ENCODE measurements at places on chromosomes 7 and 10.

GRCh38 chr10:78819361-78820006, 249.3 kb upstream of the ZMIZ1 start:
- no peak for DNase-seq

DNA sequence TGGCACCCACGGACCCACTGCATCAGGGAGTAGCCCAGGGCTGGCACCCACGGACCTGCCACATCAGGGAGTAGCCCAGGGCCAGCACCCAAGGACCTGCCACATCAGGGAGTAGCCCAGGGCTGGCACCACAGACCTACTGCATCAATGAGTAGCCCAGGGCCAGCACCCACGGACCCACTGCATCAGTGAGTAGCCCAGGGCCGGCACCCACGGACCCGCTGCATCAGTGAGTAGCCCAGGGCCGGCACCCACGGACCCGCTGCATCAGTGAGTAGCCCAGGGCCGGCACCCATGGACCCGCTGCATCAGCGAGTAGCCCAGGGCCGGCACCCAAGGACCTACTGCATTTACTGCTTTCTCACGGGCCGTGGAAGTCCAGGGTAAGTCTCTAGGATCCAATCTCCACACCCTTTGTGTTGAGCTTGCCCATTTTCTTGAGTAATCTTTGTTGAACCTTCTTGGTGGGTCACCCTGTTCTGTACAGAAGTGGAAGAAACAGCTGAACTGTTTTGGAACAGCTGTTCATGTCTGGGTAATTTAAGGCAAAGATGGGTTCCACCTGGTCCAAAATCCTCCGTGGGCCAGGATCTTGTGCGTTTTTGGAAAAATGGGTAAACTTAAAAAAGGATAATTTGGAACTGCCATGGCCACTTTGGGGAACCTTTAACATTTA, 69.0 kb downstream of the VIPR2 start:
- no peak for DNase-seq

DNA sequence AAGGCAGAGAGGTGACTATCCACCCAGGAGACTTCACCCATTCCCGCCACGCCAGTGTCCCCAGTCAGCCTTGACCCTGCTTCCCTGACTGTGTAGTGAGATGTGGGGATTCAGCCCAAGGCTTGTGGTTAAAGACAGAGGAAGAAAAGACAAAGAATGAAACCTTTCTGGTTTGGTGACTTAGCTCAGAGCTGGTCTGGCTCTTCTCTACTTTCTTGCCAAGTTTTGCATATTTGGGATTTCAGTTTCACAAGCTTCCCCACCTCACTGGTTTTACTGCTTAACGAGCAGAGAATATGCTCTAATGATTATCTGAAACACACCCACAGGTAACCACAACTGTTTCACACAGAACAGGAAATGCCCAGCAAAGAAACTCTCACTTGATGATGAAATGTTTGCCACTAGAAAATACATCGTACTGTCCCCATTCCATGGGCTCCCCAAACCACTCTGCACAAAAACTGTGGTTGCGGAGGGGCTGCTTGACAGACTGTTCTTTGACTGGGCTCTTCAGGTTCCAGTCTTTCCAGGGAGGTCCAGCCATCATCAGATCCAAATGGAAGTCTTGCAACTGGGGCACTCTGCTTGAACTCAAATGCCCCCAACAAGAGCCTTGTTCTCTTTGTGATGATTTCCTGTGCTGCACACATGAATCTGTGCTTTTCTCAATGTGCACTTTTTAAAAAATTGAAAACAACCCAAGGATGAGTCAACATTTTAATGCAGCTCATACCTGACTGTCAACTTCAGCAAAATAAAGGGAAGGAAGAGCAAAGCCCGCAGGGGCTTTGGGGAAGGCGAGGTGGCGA, 95.5 kb downstream of the CTBP2 start:
- no peak for DNase-seq

- no peak for DNase-seq
Observed at GRCh38 chr7:22589641-22590201, 89.7 kb upstream of the STEAP1B start.

- DNase-seq: no peak
Observed at GRCh38 chr7:34096777-34097176, 191.4 kb downstream of the BMPER start.

- no peak for DNase-seq
Observed at GRCh38 chr7:70923181-70923845, 208.6 kb upstream of the GALNT17 start.

- DNase-seq: no peak
Observed at GRCh38 chr10:17673471-17674061, 29.6 kb downstream of the STAM start.

- DNase-seq: no peak
Observed at GRCh38 chr7:66639773-66640172, 11.1 kb downstream of the KCTD7 start.

DNA sequence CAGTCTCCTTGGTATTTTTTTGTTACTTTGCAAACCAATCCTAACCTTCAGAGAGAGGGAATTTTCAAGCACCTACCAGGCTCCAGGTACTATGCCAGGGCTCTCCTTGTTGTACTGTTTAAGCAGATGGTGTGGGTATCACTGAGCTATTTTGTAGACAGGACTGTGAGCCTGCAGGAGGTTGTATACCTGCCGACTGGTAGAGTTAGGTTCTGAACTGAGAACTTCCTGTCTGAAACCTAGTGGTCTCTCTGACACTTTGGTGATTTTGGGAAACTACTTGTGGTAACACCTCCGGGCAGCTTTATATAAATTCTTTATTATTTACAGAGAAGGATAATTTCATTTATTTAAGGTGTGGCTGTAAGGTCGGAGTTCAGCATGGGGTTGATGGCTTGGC, 4.6 kb downstream of the ZNF853 start:
- DNase-seq: no peak

- DNase-seq: no peak
Observed at GRCh38 chr7:30459591-30460245, 18.9 kb downstream of the NOD1 start.

- no peak for DNase-seq
Observed at GRCh38 chr7:132450188-132450587, 126.1 kb downstream of the PLXNA4 start.

DNA sequence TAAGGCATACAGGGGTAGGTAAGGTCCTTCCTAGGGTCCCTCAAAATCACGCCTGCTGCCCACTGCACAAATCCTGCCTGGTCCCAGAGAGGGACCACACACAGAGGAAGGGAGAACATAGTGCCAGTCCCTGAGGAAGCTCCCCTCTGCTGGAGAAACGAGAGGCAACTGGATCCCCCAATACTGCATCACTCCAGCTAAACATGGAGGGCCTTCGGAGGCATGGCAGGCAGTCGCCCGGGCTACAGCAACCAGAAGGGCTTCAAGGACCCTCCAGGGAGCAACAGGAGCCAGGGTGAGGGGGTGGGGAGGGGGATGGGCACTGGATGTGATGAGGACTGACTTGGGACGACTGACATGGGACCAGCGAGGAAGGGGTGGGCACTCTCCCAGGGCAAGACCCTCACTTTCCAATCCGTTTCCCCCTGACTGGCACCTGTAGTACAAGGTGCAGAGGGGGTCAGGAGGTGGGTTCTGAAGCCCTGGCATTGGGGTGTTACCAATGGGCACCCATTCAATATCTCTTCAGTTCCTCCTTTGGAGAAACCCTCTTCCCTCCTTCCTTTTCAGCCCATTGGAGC, 21.7 kb downstream of the DDIT4 start:
- DNase-seq: no peak

DNA sequence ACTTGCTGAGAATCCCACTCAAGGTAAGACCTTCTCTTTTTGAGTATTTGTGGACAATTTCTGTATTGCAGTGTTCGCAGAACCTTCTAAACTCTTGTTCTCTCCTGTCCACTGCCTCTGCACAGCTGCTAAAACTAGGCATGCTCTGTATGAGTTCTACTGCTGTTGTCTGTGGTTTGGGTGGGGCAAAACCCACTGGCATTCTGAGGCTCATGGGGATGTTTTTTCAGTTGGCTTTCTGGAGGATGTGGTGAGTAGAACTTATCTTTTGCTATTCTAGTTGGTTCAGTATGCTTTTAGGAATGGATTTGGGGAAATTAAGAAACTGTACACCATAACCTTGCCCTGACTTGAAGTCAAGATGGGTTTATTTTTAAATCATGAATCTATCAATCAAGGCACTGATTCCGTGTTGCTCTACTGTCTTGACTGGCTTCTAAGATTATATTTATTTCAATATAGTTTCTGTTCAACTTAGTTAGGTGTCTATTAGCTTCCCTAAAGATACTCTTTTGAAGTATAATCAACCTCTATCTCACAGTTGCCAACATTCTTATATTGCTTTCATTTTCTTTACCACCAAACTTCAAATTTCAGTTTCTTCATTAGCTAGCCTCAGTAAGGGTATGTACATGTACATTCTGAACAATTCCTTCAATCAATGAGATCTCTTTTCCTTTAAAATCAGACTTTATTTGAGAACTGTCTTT, 25.0 kb upstream of the C1GALT1 start:
- DNase-seq: no peak

GRCh38 chr7:129768614-129769399, 157.3 kb downstream of the NRF1 start:
- no peak for DNase-seq

- no peak for DNase-seq
Observed at GRCh38 chr7:29194206-29194593, 375 bp upstream of the CHN2 start.

GRCh38 chr7:130273081-130273932, 6.6 kb downstream of the CPA2 start:
- DNase-seq: peak; percentile 95

GRCh38 chr7:153657182-153657800, 394.9 kb upstream of the DPP6 start:
- DNase-seq: no peak

- peak; percentile 82 for DNase-seq
Observed at GRCh38 chr10:110444004-110444337, 53.7 kb upstream of the DUSP5 start.

GRCh38 chr10:110774069-110775019, 97.4 kb upstream of the PDCD4 start:
- DNase-seq: no peak

DNA sequence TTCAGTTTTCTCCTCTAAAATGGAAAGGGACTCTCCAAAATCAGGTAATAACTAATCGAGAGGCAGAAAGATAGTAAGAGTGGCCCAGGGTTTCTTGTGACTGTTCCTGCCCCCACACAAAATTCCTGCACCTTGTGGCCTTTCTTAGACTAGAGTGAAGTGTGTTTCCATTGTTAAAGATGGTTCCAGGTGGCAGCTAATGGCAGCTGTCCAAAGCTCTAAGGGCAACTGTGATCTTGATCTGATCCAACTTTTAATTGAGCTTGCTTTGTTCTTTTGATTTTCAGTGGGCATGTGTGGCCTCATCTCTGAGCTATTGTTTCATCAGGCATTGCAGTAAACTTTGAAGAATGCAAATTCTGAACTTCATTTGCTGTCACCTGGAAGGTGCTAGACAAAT, 19.4 kb downstream of the ACSL5 start:
- DNase-seq: no peak

GRCh38 chr7:32479574-32480200, 10.5 kb downstream of the LSM5 start:
- DNase-seq: peak; percentile 74

GRCh38 chr7:104664648-104665047, 336.2 kb downstream of the LHFPL3 start:
- no peak for DNase-seq

GRCh38 chr7:140696024-140696679, 356 bp upstream of the NDUFB2 start:
- peak; percentile 71 for DNase-seq

GRCh38 chr10:43027331-43027955, 49.4 kb upstream of the RET start:
- no peak for DNase-seq

DNA sequence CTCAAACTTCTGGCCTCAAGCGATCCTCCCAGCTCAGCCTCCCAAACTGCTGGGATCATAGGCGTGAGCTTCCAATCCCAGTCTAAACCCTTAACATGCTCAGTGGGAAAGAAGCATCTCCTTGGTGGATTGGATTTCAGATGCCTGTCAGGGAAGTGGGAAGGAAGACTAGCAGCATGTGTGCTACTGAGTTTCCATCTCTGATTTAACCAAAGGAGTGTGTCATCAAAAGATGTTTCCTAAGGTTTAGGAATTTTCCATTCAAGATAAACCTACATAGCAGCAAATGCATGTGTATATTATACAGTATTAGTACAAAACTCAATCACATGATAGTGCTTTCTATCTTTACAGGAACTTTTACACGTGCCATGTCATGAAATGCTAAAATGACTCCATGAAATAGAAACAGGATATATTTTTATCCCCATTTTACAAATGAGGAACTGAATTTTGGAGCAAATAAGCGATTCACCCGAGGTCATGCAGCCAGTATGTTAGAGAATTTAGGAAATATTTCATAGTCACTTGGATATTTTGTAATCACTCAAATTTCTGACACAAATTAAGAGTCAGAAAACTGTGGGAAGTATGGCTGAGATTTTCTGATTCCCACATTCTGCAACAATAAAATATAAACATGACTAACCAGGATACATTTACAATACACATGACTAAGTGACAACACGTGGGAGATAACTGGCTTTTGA, 11.4 kb upstream of the TMEM26 start:
- DNase-seq: no peak

DNA sequence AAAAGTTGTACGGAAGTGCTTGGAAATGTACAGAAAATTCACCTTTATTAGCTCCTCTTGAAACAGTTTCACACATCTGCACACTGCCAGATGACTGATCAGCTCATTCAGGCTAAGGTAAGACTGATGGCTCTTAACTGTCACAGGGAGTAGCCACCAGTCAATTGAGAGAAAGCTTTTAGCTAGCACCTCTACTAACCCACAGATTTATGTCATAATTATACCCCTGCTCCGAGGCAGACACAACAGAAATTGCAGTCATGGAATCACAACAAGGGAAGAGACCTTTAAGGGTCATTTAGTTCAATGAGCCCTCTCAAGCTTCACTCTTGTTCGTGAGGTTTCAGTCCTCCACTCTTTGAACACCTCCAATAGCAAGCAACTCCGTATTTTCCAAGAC, 235.4 kb downstream of the TRIL start:
- DNase-seq: no peak

- no peak for DNase-seq
Observed at GRCh38 chr7:102890292-102890970, 22.4 kb upstream of the LRRC17 start.

GRCh38 chr7:106057204-106057961, 54.7 kb downstream of the SYPL1 start:
- DNase-seq: no peak

GRCh38 chr10:7407368-7408290, 3.2 kb downstream of the SFMBT2 start:
- DNase-seq: no peak

- DNase-seq: no peak
Observed at GRCh38 chr7:31883761-31884164, 186.4 kb downstream of the PDE1C start.

GRCh38 chr10:74104996-74105395, 45.6 kb downstream of the AP3M1 start:
- no peak for DNase-seq

Measured in NCI-H1694 treated with DMSO at 0.1 percent for 48 hours (cell line).